G401 (cell line): ENCODE measurements at places on chromosomes 6 and 20. TPM values are rescaled to one million over a fixed set of nuclear protein-coding genes. Genes with fewer than 3 reads are reported as not detected.

Gene CCM2L
- total RNA-seq: 40.7 and 52.6 TPM in 2 replicates

Gene FERMT1
- total RNA-seq: not detected in 2 replicates

Gene ARFGEF3
- not detected in 2 replicates for total RNA-seq

Gene ZNF334
- not detected in 2 replicates for total RNA-seq

Gene MUC21
- not detected in 2 replicates for total RNA-seq

Gene LINC00237
- total RNA-seq: not detected in 2 replicates

Gene FANCE
- total RNA-seq: 21.0 and 22.2 TPM in 2 replicates
